ENCODE measurements at places on chromosomes 6 and 20.

GRCh38 chr6:166970091-166970490 lies 13.7 kb upstream of the RNASET2 start:
- no peaks in the 10 kb centered on the region for H3K27me3 ChIP-seq
- no peaks in the 10 kb centered on the region for H3K4me1 ChIP-seq
- H3K4me3 ChIP-seq, result no peak overlapping the region
- no peak overlapping the region for H3K27ac ChIP-seq
- H3K36me3 ChIP-seq, result no peaks in the 10 kb centered on the region

DNA sequence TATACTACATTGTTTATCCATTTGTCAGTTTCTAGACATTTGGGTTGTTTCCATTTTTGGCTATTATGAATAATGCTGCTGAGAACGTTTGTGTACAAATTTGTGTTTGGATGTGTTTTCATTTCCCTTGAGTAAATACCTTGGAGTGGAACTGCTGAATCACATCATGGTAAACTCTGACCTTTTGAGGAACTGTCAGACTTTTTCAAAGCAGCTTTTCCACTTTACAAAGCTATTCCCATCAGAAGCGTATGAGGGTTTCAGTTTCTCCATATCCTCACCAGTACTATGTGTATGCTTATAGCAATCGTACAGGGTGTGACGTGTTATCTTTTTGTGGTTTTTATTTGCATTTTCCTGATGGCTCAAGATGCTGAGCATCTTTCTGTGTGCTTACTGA lies 103.7 kb downstream of the MYO6 start:
- H3K27me3 ChIP-seq, result no peaks in the 10 kb centered on the region
- no peaks in the 10 kb centered on the region for H3K4me1 ChIP-seq
- DNase-seq, result no peak

GRCh38 chr6:138685257-138685656 lies 88.3 kb upstream of the CCDC28A start:
- peaks cover 18% of the 10 kb centered on the region for H3K4me1 ChIP-seq
- H3K27me3 ChIP-seq, result no peaks in the 10 kb centered on the region
- H3K4me3 ChIP-seq, result no peak overlapping the region

DNA sequence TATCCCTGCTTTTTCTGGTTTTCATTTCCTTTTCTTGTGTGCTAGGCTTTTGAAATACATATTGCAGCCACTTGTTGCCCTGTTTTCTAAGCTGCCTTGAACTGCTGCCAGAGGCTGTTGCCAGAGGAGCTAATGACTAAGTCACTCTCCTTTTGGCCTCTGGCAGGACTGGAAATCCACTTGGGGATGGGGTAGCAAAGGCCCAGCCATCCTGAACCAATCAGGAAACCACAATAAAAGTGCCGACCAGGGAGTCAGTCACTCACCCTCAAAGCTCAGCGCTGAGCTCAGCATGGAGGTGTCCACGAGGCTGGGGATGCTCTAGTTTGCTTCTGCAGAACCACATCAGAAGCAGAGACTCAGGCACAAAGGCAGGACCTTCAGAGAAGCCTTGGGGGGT lies 813.0 kb downstream of the DHX35 start:
- no peaks in the 10 kb centered on the region for H3K4me1 ChIP-seq
- no peak overlapping the region for H3K4me3 ChIP-seq
- no peaks in the 10 kb centered on the region for H3K27me3 ChIP-seq
- no peak overlapping the region for H3K27ac ChIP-seq
- no peak for DNase-seq

- H3K27me3 ChIP-seq, result no peaks in the 10 kb centered on the region
- H3K36me3 ChIP-seq, result no peaks in the 10 kb centered on the region
- H3K4me1 ChIP-seq, result peaks cover 11% of the 10 kb centered on the region
These were observed 699.1 kb downstream of the EPM2A start for GRCh38 chr6:145036236-145036635.

GRCh38 chr6:116492331-116493067 lies 18.9 kb upstream of the CALHM5 start:
- H3K27me3 ChIP-seq, result no peaks in the 10 kb centered on the region
- DNase-seq, result no peak
- no peaks in the 10 kb centered on the region for H3K4me1 ChIP-seq

GRCh38 chr6:14713008-14713960 lies 532.6 kb upstream of the JARID2 start:
- peaks cover 8% of the 10 kb centered on the region for H3K4me1 ChIP-seq
- DNase-seq, result no peak
- H3K27ac ChIP-seq, result no peak overlapping the region
- H3K4me3 ChIP-seq, result no peak overlapping the region
- H3K36me3 ChIP-seq, result no peaks in the 10 kb centered on the region
- no peaks in the 10 kb centered on the region for H3K27me3 ChIP-seq

GRCh38 chr6:118223316-118223715 lies 316.3 kb downstream of the SLC35F1 start:
- H3K4me1 ChIP-seq, result no peaks in the 10 kb centered on the region
- no peak overlapping the region for H3K27ac ChIP-seq
- no peaks in the 10 kb centered on the region for H3K36me3 ChIP-seq

DNA sequence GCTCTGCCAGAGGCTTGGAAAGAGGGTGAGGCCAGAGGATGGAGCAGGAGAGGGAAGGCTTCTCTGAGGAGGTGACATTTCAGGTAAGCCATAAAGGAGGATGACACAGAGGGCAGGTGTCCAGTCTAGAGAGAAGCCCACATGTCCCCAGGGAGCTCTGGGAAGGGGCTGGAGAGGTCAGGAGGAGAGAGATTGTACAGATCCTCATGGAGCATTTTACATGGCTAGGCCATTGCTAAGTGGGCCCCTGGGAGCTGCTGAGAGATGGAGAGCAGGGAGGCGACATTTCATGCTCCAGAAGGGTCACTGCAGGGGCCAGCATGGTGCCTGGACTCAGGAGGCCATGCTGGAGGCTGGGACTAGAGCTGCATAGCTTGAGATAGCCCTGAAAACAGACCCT lies 124.5 kb downstream of the TOX2 start:
- no peaks in the 10 kb centered on the region for H3K36me3 ChIP-seq
- no peaks in the 10 kb centered on the region for H3K27me3 ChIP-seq
- no peak for DNase-seq
- H3K4me1 ChIP-seq, result no peaks in the 10 kb centered on the region
- no peak overlapping the region for H3K4me3 ChIP-seq

GRCh38 chr20:50273601-50274491 lies 83.2 kb downstream of the CEBPB start:
- no peaks in the 10 kb centered on the region for H3K27me3 ChIP-seq
- no peak for DNase-seq
- H3K36me3 ChIP-seq, result no peaks in the 10 kb centered on the region

DNA sequence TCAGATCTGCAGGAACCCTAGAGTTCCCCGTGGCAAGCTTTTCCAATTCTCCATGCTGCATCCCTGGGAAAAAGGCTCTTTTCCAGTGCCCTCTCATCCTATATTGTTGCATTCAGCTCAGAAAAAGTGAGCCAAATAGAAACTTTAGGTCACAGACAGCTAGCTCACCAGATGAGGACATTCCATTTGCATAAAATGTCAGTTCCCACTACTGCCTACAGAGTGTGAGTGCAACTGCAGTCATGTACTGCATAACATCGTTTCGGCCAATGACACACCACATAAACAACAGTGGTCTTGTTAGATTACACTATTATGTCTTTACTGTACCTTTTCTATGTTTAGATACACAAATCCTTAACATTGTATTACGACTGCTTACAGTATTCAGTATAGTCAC lies 8.6 kb downstream of the HS3ST5 start:
- no peak overlapping the region for H3K27ac ChIP-seq
- DNase-seq, result no peak
- peaks cover 9% of the 10 kb centered on the region for H3K27me3 ChIP-seq

GRCh38 chr20:2775139-2775538 lies 25.3 kb downstream of the CPXM1 start:
- no peaks in the 10 kb centered on the region for H3K27me3 ChIP-seq
- no peak overlapping the region for H3K4me3 ChIP-seq
- no peak overlapping the region for H3K27ac ChIP-seq
- H3K36me3 ChIP-seq, result no peaks in the 10 kb centered on the region

DNA sequence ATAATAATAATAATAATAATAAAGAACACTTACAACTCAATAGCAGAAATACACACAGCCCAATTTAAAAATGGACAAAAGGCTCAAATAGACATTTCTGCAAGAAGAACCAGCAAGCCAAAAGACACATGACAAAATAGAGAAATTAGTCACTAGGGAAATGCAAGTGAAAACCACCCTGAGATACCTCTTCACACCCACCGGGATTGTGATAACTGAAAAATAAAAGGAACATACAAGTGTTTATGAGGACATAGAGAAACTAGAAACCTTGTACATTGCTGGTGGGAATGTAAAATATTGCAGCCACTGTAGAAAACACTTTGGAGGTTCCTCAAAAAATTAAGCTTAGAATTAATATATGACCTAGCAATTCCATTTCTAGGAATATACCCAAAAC lies 59.2 kb downstream of the ZDHHC14 start:
- no peak overlapping the region for H3K4me3 ChIP-seq
- H3K27me3 ChIP-seq, result no peaks in the 10 kb centered on the region
- no peaks in the 10 kb centered on the region for H3K4me1 ChIP-seq
- H3K36me3 ChIP-seq, result no peaks in the 10 kb centered on the region
- no peak overlapping the region for H3K27ac ChIP-seq

- no peak overlapping the region for H3K4me3 ChIP-seq
- DNase-seq, result no peak
- H3K27me3 ChIP-seq, result no peaks in the 10 kb centered on the region
- H3K36me3 ChIP-seq, result no peaks in the 10 kb centered on the region
- no peaks in the 10 kb centered on the region for H3K4me1 ChIP-seq
These were observed 33.9 kb downstream of the GABRR1 start for GRCh38 chr6:89183294-89183693.

DNA sequence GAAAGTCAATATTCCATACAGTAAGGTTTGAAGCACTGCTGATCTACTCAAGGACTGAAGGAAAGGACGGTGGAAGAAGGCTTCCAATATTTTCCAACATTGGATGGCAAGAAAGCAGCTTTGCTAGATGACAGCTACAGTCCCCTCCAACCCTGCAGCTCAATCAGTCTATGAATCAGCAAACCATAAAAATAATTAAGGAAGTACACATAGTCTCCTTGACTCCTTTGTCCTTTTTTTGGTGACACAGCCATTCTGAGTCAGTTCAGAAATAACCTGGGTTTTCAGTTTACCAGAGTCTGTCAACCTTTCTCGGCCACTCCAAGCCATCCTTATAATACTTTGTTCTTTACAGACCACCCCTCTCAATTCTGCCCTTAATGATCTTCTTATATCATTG lies 232.5 kb downstream of the IBTK start:
- H3K4me1 ChIP-seq, result no peaks in the 10 kb centered on the region
- no peak overlapping the region for H3K27ac ChIP-seq
- H3K4me3 ChIP-seq, result no peak overlapping the region
- DNase-seq, result no peak
- H3K36me3 ChIP-seq, result no peaks in the 10 kb centered on the region

DNA sequence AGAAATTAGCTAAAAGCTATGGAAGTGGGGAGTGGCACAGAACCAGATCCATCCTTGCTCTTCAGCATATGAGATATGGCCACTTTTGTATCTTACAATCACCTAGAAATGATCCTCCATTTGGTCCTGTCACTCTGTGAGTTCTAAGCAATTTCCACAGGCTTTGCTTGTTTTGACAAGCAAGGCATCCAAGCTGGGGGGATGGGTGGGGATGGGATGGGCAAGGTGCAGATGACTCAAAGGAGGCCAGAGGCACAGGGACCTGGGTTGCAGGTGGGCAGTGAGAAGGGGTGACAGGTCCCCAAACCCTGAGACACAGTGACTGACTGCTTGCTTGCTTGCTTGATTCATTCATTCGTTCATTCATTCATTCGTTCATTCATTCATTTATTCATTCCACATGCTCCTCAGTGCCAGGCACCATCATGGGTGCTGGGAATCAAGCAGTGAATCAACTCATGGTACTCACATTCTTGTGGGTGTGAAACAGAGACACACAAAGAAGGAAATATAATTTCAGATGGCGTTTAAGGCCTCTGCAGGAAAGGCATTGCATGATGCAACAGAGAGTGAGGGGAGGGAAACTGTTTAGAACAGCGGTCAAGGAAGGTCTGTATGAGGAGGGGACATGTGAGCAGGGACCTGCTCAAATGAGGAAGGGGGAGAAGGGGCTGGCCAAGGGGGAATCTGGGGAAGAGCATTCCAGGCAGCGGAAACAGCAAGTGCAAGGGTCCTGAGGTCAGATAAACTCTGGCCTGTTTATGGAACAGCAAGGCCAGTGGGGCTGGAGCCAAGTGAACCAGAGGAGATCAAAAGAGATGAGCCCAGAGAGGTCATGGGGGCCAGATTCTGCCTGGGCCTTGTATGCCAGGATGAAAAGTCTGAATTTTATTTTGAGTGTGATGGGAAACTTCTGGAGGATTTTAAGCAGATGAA lies 3.4 kb downstream of the KCNB1 start:
- H3K36me3 ChIP-seq, result no peaks in the 10 kb centered on the region
- H3K4me1 ChIP-seq, result no peaks in the 10 kb centered on the region
- no peak overlapping the region for H3K4me3 ChIP-seq

DNA sequence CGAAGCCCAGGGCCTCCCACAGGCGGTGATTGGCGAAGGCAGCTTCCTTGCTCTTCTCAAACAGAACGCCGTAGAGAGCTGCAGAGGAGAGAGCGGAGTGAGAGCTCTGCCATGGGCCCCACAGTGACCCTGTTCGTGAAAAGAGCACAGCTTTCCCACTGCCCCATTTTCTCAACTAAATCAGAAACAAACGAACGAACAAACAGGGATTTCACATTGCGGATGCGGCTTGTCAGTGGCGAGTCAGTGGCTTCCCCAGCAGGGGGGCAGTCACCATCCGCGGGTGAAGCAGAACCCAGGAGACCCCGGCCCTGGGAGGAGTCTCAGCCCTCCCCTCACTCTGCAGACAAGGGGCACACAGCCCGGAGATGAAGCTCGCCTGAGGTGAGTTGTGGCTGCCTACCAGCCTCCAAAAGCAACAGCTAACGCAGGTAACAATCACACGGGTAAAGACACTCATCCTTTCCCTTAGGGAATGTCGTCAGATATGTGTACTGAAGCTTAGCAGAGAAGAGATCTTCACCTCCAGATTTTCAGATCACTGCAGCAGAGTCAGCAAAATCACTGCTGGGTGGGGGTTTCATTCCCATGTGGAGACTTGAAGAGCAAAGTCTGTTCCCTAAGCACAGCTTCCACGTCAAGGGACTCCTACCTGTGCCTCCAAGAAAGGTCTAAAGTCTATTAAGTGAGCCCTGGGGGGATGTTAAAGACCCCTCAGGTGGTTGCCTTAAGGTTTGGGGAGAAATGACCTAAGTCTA lies 51.2 kb upstream of the GPR31 start:
- no peak overlapping the region for H3K4me3 ChIP-seq
- H3K4me1 ChIP-seq, result no peaks in the 10 kb centered on the region
- H3K27ac ChIP-seq, result no peak overlapping the region
- H3K36me3 ChIP-seq, result no peaks in the 10 kb centered on the region
